ENCODE measurements at places on chromosomes 16 and 17.

DNA sequence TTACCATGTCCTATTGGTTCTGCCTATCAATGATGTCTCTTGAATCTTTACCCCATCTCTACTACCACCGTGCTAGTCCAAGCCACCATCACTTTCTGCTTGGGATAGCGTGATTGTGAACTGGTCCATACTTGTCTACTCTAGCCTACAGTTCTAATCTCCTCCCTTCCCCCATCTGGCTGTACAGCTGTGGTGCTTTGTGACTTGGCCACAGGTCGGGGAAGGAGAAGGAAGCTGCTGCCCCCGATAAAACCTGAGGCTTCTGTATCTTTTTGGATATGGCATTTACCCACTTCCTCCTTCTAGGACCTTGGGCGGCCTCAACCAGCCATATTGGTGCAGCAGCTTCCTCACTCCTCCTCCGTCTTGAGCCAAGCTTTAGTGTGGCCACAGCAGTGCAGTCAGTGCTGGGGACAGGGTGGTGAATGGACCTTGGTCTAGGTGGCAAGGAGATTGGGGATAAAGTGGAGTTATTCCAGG lies 314 bp upstream of the ITGA2B start:
- no peak overlapping the region for H3K4me3 ChIP-seq
- no peak overlapping the region for H3K27ac ChIP-seq
- no peak for DNase-seq

DNA sequence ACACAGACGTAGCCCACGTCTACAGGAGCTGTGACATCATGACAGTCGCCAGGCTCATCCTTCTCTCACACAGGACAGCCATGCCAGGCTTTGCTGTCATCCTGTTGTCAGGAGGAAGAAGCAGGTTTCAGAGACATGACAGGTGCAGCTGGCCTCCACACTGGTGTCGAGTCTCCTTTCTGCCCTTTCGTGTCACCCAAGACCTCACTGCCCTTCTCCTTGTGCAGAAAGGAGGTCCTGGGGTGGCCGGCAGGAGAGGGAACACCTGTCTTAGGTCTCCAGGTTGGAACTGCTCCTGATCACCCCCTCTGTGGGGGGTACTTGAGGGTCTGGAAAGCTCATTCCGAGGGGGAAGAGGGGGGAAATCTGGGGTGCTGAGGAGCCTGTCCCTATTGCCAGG lies 41.6 kb upstream of the IRF8 start:
- no peak for DNase-seq
- no peaks in the 10 kb centered on the region for H3K36me3 ChIP-seq

- H3K36me3 ChIP-seq, result no peaks in the 10 kb centered on the region
- no peak for DNase-seq
- H3K27ac ChIP-seq, result no peak overlapping the region
Measured at GRCh38 chr17:6078458-6078871, 8.3 kb downstream of the WSCD1 start.

DNA sequence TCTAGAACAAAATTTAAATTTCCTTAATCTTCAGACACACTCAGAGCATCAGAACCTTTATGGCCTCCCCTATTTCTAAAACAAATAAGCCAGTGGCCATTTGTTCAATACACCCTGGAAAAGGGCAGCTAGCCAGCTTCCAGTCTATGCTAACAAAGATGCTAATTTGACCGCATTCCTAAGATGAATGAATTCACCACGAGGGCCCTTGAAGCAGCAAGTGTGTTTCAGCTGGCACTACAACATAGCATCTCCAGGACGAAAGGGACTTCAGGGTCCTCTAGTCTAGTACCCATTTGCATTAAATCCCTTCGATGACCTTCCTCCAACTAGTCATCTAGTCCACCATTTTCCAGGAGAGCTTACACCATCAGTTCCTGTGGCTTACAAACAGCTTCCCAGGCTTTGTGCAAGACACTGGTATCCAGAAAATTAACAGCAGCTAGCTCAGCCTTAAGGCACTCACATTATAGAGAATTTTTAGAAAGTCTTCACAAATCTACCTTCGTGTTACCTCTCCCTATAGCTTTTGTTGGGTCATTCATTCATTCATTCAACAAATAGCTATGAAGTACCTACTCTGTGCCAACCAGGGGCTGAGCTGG lies 10.9 kb downstream of the KRT37 start:
- no peak for DNase-seq
- H3K27ac ChIP-seq, result no peak overlapping the region

DNA sequence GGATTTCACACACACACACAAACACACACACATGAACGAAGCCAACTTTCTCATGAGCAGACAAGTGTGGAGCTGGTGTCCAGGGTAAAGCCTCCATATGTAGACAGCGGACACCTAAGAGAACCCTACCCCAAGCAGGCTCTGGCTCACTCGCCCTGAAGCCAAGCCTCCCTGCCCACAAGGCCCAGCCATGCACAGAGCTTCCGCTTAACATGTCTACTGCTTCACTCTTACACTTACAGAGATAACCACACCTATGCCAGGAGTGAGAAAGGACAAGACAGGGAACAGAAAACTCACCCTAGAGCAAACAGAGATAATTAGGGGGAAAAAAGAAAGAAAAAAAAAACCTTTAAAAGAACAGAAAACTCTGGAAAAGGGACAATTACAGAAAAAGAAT lies 67.5 kb downstream of the CYTH1 start:
- H3K27ac ChIP-seq, result no peak overlapping the region
- DNase-seq, result no peak
- no peak overlapping the region for H3K4me3 ChIP-seq

DNA sequence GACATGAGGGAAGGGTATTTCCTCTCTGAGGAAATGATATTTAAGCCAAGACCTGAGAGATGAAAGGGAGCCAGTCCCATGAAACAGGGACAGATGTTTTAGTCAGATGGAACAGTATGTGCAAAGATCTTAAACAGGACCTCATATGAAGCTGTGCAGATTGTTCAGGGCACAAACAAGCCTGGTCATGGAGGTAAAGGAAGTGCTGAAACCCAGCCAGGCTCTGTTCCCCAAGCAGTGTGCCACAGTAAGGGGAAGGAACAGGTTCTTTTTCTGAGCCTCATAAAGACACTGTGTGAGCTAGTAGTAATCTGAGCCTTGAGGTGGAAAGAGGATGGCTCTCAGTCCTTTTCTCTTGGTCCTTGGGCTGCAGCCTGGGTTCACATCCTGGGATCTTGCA lies 159.9 kb downstream of the ANKFN1 start:
- no peak overlapping the region for H3K27ac ChIP-seq
- H3K27me3 ChIP-seq, result peaks cover 11% of the 10 kb centered on the region
- no peak for DNase-seq
- no peaks in the 10 kb centered on the region for H3K36me3 ChIP-seq
- no peaks in the 10 kb centered on the region for H3K4me1 ChIP-seq
- no peak overlapping the region for H3K4me3 ChIP-seq

GRCh38 chr17:82859431-82860403 lies 19.9 kb upstream of the ZNF750 start:
- H3K27ac ChIP-seq, result peak overlapping the region; percentile 68
- peaks cover 7% of the 10 kb centered on the region for H3K36me3 ChIP-seq
- no peak overlapping the region for H3K4me3 ChIP-seq
- no peak for DNase-seq
- peaks cover 13% of the 10 kb centered on the region for H3K4me1 ChIP-seq
- H3K27me3 ChIP-seq, result no peaks in the 10 kb centered on the region

DNA sequence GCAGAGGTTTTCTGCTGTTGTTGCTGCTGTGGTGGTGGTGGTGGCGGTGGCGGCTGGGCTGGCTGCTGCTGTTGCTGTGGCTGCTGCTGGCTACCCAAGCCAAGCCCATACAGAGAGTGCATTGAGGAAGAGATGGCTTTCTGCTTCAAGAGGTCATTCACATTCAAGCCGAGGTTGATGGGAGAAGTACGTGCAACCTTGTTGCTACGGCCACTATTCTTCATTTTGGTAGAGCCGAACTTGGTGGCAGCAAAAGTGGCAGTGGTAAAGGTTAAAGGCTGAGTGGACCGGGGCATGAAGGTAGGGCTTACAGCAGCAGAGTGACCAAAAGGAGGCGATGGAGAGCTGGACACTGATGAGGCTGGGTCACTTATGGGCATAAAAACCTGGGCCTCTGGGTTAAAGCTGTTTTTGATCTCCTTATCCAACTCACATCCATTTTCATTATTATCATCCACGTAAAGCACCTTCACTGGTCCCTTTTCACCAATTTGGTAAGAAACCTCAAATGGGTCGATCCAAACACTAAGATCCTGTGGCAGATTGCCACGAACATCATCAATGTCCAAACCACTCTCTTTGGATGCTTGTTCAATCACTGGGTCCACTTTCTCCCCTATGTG lies 2.8 kb downstream of the TOB1 start:
- no peaks in the 10 kb centered on the region for H3K27me3 ChIP-seq
- peak overlapping the region; percentile 93 for H3K4me3 ChIP-seq

GRCh38 chr17:55480631-55481315 lies 30.5 kb downstream of the SMIM36 start:
- H3K4me1 ChIP-seq, result no peaks in the 10 kb centered on the region
- peaks cover 6% of the 10 kb centered on the region for H3K27me3 ChIP-seq
- DNase-seq, result no peak
- no peak overlapping the region for H3K27ac ChIP-seq
- no peaks in the 10 kb centered on the region for H3K36me3 ChIP-seq

Data from progenitor cell of endocrine pancreas (in vitro differentiated cells).